HCT116 (cell line): ENCODE measurements at places on chromosomes 3 and 15.

- no peak for DNase-seq
These were observed 13.1 kb downstream of the AP3S2 start for GRCh38 chr15:89880727-89881126.

- no peak for DNase-seq
These were observed 2.8 kb downstream of the NUP210 start for GRCh38 chr3:13417166-13417947.

- DNase-seq: no peak
These were observed 32.8 kb downstream of the ZBTB38 start for GRCh38 chr3:141401095-141401494.

DNA sequence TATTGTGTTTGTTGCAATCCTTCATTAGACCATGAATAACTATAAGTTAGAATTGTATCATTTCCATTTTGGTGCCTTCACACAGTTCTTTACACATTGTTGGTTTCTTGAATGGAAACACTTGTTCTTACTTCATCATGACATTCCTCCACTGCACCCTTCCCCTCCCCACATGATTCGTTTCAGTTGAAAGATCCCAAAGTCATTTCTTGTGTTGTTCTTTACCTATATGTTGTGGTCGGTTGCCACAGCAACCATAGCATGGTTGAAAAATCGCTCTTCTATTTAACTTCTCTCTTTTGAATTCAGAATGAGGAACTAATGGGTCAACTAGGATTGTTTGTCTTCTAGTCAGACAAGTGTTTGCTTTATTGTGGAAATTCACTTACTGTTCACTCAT, 103.3 kb downstream of the IL1RAP start:
- DNase-seq: no peak

- no peak for DNase-seq
These were observed 48.5 kb upstream of the FURIN start for GRCh38 chr15:90819850-90820249.

GRCh38 chr3:54875596-54876268, 52.1 kb downstream of the LRTM1 start:
- no peak for DNase-seq

- no peak for DNase-seq
These were observed 270.3 kb upstream of the RORA start for GRCh38 chr15:61499376-61499775.

GRCh38 chr15:42352401-42352800, 6.9 kb upstream of the CAPN3 start:
- no peak for DNase-seq

GRCh38 chr15:88992216-88992615, 79.0 kb upstream of the MFGE8 start:
- DNase-seq: no peak

- DNase-seq: peak; percentile 13
These were observed 32.2 kb downstream of the ANAPC13 start for GRCh38 chr3:134453631-134454030.

GRCh38 chr3:127789990-127790881, 32.1 kb downstream of the MGLL start:
- no peak for DNase-seq

DNA sequence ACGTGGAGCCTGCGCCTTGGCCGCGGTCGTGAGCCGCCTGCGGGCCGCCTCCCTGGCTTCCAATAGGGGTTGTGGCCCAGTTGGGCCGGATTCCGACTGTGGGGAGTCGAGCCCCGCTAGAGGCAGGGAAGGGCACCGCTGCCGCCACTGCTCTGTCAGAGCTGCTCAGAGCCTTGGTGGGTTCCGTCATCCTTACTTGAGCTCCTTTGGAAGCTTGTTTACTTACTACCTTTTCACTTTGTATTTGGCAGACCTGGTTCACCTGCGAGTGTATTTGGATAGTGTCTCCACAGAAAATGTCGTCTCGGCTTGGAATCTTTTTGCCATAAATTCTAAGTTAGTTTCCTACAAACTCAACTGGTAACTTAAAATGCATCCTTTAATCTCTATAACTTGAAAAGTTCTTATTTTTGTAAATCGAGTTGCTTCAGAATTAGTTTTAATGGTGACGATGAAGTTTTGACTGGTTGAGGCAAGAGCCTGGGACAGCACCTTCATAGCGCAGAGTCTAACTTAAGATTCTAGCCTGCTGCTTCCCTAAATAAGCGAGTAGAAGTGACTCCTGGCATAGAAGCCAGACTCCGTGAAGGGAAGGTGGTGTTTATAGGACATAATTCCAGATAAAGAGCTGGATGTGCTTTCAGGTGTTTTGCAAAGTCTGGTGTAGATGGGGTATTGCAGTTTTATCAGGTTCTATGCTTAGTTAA, 800 bp downstream of the DAG1 start:
- no peak for DNase-seq

GRCh38 chr3:83500931-83501330, 1457.9 kb upstream of the CADM2 start:
- no peak for DNase-seq

- DNase-seq: no peak
These were observed 90.6 kb upstream of the SPATA12 start for GRCh38 chr3:56969851-56970250.

GRCh38 chr3:111470032-111470431, 72.0 kb upstream of the CD96 start:
- DNase-seq: no peak

DNA sequence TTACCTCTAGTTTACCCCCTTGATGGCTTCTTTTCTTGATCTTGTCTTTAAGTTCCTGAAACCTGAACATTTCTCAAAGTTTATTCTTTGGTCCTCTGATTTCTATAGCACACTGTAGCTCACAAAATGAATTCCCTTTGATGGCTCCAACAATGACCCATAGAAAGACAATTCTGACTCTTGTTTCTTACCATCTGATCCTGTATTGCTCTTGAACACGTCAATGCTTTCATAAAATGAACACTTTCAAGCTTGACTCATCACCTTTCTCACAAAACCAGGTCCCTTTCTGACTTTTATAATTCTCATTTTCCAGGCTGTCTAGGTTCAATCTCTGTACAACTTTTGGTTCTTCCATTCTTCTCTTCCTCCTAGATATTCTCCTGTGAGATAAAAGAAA, 5.7 kb upstream of the GAP43 start:
- DNase-seq: no peak

GRCh38 chr3:58629629-58630028, 36.9 kb downstream of the FAM3D start:
- DNase-seq: no peak

GRCh38 chr3:43768381-43768973, 77.7 kb downstream of the ABHD5 start:
- no peak for DNase-seq
